ENCODE measurements at places on chromosomes 16 and 17.

DNA sequence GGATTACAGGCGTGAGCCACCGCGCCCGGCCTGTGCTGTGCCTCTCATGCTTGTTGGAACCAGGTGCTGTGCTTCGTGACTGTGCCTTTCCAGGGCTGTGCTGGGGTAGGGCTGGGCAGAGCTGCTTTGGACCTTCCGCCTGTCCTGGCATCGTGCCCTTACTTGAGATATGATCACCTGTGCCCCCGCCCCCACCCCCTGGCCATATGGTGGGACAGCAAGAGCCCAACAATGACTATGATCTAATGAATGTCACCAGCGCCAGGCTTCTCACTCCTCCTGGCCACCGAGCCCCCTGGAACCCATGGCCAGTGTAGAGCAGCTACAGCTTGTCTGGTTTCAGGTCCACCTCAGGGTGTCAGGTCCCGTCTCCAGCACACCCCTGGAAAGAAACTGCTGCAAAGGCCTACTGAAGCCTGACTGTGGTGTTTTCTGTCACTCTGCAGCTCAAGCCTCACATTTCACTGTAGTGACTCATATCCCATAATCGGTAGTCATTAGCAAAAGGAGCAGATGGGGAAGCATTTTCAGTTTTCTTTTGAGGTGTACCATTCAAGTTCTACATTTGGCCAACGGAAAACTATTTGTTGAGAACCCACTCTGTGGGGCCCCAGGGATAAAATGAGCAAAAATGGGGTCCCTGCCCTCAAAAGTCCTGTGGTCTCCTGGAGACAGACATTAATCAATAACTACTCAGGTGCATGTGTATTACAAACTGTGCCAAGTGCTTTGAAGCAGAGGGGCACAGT, 22.1 kb downstream of the FCSK start:
- no peak for DNase-seq

GRCh38 chr16:84027625-84028024, 15.0 kb downstream of the SLC38A8 start:
- no peak for DNase-seq

DNA sequence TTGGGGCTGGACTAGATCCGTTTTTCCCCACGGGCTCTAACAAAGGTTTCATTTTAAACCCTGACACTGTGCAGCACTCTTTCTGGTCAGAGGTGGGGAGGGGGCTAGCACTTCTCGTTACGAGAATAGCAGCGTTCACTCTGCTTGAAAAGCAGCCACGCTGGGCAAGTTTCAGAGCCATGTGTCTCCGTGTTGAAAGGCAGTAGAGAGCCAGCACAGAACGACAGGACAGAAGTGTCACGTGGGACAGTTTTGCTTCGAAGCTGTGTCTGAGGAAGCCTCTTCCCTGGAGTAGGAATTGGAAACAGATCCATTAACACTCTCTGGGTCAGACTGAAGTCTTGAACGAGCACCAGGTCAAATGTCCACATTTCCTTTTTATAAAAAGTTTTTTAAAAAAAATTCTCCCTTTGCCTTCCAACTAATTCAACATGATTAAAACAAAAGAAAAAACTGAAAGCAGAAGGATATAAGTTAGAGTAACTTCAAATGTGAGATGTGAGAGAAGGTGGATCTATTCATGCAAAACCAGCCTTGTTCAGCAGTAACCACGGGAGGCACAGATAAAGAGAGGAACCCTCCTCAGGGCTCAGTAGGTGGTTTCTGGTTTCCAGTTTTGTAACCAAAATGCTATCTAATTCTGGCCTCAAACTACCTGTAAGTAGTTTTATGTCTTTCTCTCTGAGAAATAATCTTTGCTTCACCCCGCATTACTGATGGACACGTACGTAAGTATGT, 65.0 kb downstream of the SMG6 start:
- no peak for DNase-seq

- DNase-seq, result no peak
Observed at GRCh38 chr16:85286951-85287814, 174.9 kb upstream of the CIBAR2 start.

- no peak for DNase-seq
Observed at GRCh38 chr17:28725660-28726225, 290 bp downstream of the TLCD1 start.

DNA sequence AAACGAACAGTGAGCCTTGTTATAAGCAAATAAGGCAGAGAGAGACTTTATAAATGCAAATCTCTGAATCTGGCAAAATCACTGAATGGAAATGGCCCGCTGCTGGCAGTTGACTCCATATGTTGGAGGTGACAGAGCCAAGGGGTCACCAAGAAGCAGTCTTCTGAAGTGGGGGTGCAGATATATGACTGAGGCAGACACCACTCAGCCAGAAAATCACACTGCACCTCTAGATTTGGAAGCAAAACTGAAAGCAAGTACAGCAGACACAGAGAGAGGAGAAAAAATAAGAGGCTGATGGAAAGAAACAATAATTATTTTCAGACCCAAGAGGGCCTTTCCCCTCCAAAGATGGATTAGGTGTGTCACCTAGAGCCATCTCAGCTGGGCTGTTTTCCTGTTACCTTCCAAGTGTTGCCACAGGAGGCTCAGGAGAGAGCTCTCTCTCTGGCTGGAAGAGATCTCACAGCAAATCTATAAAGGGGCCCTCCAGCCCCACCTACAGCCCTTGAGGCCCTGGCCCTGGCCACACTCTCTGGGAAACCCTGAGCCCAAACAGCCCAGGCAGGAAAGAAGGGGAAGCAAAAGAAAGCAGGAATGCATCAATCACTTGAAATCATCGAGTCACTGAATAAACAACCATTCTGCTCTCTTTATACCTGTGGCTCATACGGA, 585.1 kb upstream of the PSMD7 start:
- no peak for DNase-seq

DNA sequence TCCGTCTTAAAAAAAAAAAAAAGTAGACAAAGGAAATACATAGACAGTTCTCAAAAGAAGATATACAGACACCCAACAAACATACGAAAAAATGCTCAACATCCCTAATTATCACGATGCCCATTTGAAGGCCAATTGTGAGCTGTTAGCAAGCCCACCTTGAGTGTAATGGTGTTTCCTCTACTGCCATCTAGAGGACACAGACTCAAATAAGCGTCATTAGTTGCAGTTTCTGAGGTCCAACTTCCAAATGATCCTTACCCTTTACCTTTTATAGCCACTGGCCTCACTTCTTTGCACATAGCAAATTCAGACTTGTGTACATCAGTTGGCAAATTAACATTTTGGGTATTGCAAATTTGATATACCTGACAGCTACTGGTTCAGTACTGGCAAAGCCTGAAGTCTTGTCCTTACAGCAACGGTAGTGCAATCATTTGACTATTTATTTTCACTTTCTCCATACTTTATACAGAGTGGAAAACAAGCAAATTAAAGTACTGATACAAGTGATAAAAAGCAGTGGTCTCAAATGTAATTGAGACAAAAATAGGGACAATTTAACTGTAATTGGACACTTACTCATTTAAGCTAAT, 536.3 kb upstream of the EEF2KMT start:
- DNase-seq, result no peak

DNA sequence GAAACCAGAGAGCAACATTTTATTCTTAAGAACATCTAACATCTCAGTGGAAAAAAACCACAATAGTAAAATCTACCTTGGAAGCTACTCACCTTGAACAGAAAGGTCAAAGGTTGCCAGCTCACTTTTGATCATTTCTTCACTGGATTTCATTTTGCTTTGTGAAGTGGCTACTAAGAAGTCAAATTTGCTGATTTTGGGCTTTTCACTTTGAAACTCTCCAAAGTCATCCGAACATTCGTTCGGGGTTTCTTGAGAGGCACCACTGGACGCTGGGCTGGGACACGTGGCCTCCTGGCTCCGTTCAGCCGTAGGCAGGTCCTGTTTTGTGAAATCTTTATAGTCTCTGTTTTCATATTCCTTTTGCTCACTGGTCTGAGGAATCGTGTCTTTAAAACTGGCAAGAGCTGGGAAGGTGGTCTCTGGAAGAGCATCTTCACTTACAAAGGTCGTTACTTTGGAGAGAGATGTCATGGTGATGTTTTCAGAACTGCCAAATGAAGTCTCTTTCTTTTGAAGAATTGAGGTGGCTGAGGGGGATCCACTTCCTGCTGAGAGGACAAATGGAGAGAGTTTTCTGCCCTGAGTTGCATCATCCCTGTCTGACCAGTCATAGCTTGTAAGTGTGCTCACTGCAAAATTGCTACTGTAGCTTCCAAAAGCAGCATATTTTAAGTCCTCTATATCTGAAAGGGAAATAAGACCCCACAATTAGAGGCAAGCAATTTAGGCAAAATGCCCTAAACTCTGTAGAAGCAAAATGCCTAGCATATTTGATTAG, 52.4 kb downstream of the DUSP14 start:
- no peak for DNase-seq

DNA sequence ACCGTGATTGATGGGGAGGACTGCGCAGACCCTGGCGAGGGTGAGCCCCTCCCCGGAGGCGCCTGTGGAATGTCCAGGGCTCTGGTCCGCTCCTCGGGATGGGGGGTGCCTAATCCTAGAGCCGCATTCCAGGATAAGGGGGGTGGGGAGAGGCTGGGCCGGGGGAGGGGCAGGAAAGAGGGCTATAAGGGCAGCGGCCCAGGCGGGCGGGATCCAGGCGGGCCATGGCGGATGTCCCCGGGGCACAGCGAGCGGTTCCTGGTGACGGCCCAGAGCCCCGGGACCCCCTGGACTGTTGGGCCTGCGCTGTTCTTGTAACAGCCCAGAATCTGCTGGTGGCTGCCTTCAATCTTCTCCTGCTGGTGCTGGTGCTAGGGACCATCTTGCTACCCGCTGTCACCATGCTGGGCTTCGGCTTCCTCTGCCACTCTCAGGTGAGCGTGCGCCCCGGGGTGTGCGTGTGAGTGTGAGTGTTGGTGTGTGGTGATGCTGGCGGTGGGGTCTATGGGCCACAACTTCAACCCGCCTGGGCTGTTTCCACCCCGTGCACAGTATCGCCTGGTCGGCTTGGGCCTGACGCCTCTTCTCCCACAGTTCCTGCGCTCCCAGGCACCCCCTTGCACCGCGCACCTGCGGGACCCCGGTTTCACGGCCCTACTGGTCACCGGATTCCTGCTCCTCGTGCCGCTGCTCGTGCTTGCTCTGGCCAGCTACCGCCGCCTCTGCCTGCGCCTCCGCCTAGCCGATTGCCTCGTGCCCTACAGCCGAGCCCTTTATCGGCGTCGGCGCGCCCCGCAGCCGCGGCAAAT, at the start of gene TMEM88:
Gene TMEM88 (plus strand): TSS at position 216 of the 809 bp plus-strand sequence. CDS start 9 bp downstream, at position 225.
- peak; percentile 8 for DNase-seq

DNA sequence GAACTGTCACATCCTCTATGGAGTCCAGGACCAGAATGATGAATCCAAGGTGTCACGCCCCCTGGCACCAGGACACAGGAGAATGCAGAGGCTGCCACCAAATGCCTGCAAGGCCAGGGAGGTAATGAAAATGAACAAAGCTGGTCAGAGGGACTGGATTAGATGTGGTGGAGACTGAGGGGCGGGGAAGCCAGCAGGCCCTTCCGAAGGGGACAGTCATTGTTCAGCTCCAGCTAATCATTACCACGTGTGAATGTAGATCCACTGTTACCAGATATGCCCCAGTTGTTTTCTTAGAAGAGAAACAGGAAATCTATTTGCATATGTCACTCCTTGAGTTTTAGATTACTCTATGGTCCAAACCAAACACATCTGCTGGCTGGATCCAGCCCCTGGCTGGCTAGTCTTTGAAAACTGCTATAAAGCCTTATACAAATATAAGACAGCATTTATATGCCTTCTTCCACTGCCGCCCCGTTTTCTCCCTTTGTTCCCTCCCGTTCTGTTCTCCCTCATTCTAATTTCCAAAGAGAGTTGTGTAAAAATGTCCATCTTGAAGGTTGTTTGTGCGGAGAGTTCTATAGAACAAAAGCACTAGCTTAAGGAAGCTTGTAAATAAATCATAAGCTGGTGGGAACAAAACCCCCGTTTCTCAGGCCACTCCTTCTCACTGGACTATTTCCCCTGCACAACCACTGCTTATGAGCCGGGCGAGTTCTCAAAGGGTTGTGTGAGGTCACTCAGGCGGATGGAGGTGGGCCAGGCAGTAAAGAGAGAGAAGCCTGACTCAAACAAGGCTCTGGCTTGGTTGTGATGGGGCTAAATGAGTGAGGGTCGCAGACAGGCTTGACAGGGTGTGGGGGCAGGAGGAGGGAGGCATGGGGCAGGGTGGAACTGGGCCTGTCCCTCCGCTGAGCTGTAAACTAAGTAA, 14.2 kb downstream of the CRYM start:
- no peak for DNase-seq

- DNase-seq, result no peak
Observed at GRCh38 chr16:29737713-29738112, 8.1 kb downstream of the C16orf54 start.

- no peak for DNase-seq
Observed at GRCh38 chr17:70517816-70518215, 348.5 kb downstream of the KCNJ2 start.

DNA sequence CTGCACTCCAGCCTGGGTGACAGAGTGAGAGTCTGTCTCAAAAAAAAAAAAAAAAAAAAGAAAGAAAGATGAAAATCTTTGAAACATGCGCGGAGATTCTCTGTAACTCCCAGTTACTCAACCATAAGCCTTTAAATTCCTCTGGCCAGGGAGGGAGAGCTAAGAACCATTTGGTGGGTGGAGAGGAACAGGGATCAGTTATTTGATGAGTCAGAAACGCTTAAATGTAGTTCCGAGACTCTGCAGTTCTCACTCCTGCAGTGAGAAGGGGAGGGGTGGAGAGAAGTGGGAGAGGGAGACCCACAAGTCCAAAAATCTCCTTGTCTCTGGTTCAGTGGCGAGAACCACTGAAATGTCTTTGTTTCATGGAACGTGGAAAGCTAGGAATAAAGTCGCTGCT, 266.7 kb downstream of the SOX9 start:
- DNase-seq, result no peak

GRCh38 chr16:83717814-83718213, 90.0 kb upstream of the HSBP1 start:
- DNase-seq, result no peak

- DNase-seq, result no peak
Observed at GRCh38 chr16:50269061-50269705, 2.8 kb downstream of the ADCY7 start.
